ENCODE measurements at places on chromosomes 11 and 22.
A peak's percentile ranks its signal among the peaks of the same experiment; 100 is the strongest.

DNA sequence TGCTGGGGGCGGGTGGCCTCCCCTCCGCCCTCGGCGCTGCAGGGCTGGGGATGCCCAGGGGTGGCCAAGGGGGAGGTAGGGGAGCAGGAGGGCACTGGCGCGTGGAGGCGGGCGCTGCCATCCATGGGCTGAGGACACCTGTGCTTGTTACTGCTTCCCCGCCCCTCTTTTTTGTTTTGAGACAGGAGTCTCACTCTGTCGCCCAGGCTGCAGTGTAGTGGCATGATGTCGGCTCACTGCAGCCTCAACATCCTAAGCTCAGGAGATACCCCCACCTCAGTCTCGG is 683 bp upstream of the FADS3 start:
- peak; percentile 9 for DNase-seq

- DNase-seq: no peak
These were observed 33.0 kb downstream of the ATXN10 start for GRCh38 chr22:45704648-45705047.

GRCh38 chr11:35662061-35662648 is 420 bp upstream of the TRIM44 start:
- DNase-seq: no peak

DNA sequence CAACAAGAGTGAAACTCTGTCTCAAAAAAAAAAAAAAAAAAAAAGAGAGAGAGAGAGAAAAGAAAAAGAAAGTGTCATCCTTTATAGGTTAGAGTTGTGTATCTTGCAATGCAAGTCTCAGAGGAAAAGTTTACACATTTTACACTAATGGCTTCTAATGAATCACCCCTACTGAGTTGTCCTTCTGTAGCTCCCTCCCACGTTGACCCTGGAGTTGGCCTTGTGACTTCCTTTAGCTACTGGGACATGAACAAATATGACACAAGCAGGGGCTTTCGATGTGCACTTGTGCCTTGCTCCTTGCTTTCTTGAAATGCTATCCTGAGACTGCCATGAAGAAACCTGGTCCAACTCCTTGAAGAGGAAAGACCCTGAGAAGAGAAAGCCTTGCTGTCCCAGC is 2.4 kb upstream of the SMCO4 start:
- no peak for DNase-seq

DNA sequence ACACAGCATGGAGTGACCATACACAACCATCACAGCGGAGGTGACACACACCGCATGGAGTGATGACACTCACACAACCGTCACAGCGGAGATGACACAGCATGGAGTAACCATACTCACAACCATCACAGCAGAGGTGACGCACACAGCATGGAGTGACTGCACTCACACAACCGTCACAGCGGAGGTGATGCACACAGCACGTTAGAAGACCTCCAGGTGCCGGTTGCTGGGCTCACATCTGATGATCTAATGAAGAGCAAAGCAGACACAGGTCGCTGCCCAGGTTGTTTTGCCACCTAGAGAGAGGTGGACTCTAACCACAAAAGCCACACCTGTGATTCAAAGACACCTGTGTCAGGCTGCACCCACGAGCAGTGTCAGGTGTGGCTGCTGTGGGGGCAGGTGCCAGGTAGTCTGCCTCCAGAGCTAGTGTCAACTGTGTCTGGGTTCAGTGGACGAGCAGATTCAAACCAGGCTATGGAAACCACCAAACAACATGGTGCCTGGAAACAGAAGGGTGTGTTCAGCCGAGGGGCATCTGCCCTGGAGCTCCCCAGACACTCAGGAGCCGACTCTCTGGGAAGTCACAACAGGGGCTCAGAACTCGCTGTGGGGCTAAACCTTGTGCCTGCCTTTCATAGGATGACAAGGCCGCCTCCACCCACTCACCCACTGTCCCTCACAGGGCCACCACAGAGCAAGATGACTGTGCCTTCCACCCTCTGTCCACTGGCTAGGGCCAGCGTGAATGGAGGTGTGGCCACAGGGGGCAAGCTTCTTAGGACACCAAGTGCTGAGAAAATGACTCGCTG is 608.2 kb downstream of the TBC1D22A start:
- no peak for DNase-seq

- no peak for DNase-seq
These were observed 17.8 kb upstream of the NEAT1 start for GRCh38 chr11:65404638-65405339.

DNA sequence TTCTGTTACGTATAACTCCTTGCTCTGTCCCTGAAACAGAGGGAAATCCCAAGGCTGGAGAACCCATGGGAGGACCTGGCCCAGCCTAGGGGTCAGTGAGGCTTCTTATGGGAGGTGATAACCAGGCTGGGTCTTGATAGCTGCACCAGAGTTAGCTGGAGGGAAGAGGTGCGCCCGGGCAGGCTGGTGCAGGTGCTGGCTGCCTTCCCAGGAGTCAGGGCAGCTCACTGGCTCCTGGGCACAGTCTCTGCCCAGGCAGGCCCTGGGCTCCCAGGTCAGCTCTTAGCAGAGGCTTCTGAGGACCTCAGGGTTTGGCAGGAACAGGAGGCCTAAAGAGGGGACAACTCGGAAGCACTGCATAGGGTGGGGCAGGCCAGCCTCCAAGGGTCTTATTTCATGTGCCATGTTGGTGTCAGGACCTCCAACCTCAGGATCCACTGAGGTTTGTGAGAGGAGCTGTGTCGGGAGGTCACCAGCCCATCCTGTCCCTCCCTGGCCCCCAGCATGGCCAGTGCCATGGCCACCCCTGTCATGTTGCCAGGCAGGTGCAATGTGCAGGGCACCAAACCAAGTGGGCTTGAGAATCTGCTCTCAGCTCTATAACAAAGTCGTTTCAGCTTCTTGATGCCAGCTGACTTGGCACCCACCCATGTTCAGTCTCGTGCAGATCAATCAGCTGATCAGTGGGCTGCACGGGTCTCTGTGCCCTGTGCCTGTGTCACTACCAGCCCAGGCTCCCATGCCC is 20.5 kb upstream of the CELSR1 start:
- DNase-seq: no peak

- no peak for DNase-seq
These were observed 15.9 kb upstream of the PDE2A start for GRCh38 chr11:72690166-72690565.

- DNase-seq: no peak
These were observed 11.3 kb upstream of the GRK3 start for GRCh38 chr22:25553131-25553530.

GRCh38 chr22:48141301-48141700 is 1378.9 kb downstream of the TBC1D22A start:
- DNase-seq: no peak

DNA sequence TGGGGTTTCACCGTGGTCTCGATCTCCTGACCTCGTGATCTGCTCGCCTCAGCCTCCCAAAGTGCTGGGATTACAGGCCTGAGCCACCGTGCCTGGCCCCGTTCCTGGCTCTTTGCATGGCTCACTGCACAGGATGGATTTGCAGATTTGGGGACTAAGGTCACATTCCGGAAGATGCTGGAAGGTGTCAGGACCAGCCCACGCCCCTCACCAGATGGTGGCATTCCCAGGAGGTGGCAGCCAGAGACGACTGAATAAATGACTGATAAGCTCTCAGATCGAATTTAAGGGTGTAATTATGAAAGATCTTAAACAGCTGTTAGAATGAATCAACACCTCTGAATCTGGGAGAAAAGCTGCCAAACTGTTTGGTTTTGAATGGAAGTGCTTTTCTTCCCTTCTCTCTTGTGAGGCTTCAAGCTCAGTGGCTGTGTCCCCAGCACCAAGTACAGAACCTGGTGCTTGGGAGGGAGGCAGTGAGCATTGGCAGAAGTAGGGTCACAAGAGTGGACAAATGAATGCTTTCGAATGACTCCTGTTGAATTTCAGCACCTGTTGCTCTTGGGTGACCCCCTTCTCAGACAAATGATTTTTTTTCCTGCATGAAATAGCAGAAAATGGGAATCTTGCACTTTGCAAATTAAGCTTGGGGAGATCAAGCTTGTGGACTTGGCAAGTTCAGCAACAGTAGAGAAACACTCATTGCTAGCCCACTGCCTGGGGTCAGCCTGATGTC is 69.6 kb downstream of the KIAA1671 start:
- DNase-seq: no peak

GRCh38 chr11:125262194-125262829 is 97.8 kb downstream of the PKNOX2 start:
- no peak for DNase-seq

DNA sequence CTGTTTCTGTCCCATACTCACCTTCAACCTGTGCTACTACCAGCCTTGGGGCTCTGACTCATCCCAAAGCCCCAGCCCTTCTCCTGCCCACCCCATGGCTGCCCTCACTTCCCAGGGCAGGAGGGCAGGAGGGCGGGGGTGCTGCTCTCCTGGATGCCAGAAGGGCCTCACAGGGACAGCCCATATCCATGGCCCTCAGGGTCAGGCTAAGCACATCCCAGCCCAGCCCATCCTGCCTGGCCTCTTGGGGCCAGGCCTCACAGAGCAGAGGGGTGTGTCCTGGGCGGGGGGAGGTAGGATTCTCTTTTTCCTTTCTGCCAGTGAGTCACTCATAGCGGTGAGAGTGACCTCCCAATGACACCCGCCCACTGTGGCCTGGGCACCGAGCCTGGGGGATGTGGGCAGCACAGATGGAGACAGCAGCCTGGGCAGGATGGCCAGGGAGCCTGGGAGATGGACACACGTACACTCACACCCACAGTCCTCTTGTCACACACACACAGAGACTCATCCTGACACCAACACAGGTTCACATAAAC is 2.4 kb downstream of the LTBP3 start:
- no peak for DNase-seq

DNA sequence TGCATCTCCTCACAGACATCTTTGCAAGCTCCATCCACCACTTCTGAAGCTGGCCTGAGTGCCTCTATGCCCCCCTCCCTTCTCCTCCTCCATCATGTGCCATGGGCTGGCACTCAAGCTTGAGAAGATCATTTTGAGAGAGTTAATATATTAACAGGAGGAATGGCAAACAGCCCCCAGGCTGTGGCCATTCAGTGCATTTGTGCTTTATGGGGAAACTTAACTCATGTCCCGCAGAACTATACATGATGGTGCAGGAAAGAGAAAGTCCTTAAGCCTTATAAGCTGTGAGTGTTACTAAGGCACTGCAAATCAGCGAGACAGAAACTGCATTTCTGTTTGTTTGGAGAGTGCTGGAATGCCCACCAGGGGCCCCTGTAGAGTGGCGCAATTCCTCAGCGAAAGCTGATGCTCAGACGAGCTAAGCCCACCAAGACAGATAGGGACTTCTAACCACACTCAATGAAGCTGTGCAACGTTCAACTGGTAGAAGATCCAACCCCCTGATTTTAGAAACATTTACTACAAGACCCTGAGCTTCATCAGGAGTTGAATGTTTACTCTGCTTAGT is 26.8 kb upstream of the PHLDA2 start:
- DNase-seq: no peak

- DNase-seq: no peak
These were observed 244.7 kb downstream of the ETS1 start for GRCh38 chr11:128342511-128343134.

- no peak for DNase-seq
These were observed 15.9 kb upstream of the TPCN2 start for GRCh38 chr11:69032833-69033232.

GRCh38 chr22:50141891-50142363 is 28.6 kb upstream of the PANX2 start:
- no peak for DNase-seq

- DNase-seq: no peak
These were observed 55.3 kb upstream of the TEAD1 start for GRCh38 chr11:12618743-12619540.

GRCh38 chr11:31824332-31824878 is 13.3 kb upstream of the PAX6 start:
- no peak for DNase-seq

DNA sequence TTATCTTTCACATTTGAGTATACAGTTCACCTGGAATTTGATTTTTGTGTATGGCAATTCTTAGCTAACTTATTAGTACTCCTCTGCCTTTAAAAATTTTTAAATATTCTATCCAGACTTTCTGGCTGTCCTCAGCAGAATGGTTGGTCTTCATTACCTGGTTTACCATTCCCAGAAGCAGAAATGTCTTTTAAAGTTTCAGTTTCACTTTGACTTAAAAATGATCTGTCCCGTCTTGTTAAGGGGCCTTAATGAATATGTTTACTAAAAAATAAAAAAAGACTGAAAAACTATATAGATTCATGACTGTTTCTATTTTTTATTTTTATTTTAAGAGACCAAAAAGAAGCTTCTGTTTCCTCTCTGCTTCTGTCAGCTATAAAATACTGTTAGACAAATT is 70.5 kb upstream of the TNRC6B start:
- DNase-seq: no peak

- DNase-seq: peak; percentile 16
These were observed 16.3 kb downstream of the CHRDL2 start for GRCh38 chr11:74714904-74715303.

DNA sequence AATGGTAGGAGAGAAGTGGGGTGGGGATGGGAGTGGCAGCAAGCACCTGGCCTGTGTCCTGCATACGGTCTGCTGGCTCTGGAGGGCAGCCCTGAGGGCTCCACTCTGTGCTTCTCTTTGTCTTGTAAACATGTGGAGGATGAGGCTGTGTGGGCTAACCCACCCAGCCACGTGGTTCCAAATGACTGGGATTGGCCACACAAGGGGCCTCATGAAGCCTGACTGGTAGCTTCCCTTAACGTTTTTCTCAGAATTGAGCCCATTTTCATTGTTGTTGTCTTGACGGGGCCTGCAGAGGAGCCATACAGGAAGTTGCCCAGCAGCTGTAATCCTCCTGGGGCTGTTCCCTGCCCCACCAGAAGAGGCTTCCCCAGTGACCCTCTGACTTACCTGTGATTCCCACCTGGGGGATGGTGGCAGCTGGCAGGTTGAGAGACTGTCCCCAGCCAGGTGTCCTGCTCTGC is 18.0 kb downstream of the DERL3 start:
- DNase-seq: no peak

GRCh38 chr22:29701155-29701999 is 18.4 kb upstream of the CABP7 start:
- no peak for DNase-seq

DNA sequence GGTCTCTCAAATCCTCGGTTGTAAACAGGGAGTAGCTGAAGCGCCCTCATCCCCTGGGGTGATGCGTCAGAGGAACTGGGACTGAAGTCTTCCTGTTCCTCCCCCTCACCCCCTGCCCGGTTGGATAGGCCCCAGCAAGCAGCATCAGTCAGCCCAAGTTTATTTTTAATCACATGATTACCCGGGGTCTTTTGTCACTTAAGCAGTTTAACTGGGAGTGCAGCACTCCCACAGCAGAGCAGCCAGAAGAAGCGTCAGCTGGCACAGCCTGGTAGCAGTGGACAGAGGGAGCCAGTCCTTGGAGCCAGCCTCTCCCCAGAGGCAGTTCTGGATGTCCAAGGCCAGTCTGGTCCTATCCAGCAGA is 342.1 kb downstream of the CTTN start:
- DNase-seq: no peak

DNA sequence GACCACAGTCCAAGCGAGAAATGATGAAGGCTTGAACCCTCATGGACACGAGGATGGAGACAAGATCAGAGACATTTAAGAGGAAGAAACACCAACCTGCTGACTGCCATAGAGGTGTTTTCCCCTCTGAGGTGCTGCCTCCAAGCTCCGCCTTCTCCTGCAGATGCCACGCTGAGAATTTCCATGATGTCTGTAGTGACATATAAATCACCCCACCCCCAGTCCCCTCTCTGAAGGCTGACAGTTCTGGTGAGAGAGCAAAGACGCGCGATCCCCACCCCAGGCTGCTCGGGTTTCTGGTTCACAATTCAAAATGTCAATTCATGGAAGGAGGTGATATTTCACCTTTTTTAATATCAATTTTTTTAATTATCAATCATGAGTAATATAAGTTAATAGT is 28.2 kb downstream of the LRRC32 start:
- no peak for DNase-seq

Measured in stimulated activated CD4-positive, alpha-beta T cell treated with anti-CD3 and anti-CD28 coated beads, Interleukin-2, amount 100 ng/mL, for 48 hours (primary cell).